ENCODE measurements at places on chromosomes 2 and 18.

DNA sequence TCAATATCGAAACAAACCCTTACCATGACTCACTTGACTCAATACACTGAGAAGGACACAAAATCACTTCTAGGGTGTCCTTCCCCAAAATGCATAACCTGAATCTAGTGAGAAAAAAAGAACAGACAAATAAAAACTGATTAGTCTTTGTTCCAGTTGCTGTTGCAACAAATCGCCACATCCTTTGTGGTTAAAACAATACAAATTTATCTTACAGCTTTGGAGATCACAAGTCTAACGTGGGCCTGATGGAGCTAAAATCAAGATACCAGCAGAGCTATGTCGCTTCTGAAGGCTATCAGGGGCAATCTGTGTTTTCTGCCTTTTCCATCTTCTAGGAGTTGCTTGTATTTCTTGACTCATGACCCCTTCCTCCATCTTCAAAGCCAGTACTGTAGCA lies 541.7 kb downstream of the KCNJ3 start:
- DNase-seq: no peak

GRCh38 chr2:27303093-27304025 lies 4.9 kb downstream of the UCN start:
- DNase-seq: no peak

DNA sequence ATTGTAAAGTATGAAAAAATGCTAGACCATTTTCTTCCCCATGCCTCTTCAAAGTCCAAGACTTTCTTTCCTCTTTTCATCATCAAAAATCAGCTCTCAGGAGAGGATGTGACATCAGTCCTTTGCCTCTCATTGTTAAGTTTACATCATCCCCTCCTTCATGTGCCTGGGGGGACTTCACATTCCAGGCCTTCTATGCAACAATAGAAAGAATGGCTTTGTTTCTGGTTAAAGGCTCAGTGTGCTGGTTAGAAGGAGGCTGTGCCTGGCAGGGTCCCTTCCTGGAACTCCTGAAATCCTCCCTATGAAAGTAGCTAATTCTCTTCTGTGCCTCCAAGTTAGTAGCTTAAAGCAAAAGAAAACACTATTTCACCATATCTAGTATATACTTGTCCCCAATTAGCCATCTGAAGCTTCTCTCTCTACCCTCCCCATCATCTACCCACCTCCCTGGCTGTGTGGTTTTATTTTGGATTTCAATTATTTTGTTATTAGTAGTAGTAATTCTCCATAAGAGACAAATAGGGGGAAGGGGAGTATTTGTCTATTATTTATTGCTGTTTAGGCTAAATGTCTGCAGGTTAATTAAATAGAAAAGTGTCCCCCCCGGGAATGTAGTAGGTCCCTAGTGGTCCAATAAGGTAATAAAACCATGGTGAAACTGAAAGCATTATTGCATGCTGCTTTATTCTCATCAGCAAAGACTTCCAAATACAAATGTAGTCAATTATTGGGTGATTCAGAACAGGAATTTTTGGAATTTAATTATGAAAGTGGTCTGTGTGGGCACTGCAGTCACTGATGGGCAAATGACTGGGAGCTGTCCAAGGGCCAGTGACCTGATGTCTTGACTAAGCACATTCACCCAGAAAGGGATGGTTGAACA lies 69.0 kb downstream of the CPO start:
- no peak for DNase-seq

DNA sequence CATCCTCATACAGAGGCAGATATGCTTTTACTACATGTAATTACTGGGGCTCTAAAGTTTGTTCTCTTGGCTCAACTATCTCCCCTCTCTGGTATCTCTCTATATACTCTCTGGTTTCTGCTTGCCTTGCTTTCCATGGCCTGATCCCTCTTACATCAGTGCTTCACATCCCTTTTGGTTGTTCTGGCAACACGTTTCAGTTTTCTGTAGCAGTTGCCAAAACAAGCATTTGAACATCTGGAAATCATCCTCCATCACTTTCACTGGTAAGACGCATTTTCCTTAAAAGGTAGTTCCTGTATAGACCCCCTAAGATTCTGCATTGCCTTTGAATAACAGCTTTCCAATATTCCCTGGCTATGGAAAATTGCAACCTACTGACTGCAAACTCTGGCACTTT lies 25.9 kb downstream of the COL5A2 start:
- DNase-seq: no peak

DNA sequence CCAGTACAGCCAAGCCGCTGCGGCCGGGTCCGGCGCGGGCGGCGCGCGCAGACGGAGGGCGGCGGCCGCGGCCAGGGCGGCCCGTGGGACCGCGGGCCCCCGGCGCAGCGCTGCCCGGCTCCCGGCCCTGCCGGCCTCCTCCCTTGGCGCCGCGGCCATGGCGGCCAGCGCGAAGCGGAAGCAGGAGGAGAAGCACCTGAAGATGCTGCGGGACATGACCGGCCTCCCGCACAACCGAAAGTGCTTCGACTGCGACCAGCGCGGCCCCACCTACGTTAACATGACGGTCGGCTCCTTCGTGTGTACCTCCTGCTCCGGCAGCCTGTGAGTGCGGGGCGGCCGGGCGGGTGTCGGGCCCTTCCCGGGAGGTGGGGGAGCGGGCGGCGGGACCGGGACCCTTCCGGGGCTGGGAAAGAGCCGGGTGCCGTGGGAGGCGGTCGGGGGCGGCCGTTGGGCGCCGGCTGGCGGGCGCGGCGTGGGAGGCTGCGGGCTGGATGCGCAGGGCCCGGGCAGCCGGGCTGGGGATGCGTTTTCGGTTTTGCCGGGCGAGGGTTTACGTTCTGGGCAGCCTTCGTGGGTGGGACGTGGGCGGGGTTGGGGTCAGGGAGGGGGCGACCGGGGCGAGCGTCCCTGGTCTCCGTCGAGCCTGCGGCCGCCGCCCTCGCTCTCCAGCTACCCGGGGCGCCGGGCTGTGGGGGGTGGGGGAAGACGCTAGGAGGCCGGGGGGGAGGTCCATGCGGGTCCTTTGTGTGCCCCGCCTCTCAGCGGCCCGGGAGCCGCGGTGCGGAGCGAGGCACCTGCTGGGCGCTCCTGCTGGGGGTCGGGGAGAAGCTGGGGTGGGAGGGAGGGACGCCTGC lies 537 bp downstream of the AGFG1 start:
- no peak for DNase-seq

DNA sequence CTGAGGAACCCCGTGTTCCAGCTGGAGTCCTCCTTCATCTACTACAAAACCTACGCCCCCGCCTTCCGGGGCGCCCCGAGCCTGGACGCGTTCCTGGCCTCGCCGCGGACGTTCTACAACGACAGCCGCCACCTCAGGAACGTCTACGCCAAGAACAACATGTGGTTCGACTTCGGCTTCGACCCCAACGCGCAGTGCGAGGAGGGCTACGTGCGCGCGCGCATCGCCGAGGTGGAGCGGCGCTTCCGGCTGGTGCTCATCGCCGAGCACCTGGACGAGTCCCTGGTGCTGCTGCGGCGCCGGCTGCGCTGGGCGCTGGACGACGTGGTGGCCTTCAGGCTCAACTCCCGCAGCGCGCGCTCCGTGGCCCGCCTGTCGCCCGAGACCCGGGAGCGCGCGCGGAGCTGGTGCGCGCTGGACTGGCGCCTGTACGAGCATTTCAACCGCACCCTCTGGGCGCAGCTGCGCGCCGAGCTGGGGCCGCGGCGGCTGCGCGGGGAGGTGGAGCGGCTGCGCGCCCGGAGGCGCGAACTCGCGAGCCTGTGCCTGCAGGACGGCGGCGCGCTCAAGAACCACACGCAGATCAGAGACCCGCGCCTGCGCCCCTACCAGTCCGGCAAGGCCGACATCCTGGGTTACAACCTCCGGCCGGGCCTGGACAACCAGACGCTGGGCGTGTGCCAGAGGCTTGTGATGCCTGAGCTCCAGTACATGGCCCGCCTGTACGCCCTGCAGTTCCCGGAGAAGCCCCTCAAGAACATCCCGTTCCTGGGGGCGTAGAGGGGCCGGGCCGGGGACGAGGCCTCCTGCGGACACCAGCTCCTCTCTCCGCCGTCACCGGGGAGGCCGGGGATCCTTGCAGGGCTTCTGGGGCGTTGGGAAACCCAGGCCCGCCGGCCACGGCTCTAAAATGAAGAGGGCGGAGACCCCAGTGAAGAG lies 5.3 kb upstream of the NEU4 start:
- DNase-seq: no peak

DNA sequence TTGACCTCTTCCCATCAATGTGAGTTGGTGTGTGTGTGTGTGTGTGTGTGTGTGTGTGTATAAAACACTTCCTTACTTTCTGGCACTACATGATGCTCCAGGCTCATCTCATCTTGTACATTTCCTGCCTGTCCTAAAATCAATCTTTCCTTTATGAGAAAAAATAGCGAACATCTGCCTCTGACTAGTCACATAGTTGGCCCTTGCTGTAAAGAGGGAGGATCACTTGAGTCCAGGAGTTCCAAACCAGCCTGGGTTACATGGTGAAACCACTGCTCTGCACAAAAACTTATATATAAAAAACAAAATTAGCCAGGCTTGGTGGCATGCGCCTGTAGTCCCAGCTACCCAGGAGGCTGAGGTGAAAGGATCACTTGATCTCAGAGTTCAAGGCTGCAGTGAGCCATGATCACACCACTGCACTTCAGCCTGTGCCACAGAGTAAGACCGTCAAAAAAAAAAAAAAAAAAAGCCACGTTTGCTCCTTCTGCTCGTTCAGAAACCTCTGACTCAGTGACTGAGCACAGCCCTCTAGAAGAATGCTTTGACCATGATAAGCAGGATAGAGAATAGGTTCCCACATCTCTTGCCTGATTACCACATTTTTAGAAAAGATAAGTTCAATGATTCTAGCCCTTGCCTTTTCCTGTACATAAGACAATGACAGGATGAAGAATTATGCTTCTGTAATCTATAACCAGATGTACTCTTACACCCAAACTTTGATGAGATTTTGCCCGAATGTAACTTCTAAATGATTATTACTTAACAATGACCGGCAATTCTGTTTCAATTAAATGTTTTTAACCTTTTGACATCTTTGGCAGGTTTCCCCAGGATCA lies 45.2 kb upstream of the ST3GAL5 start:
- DNase-seq: no peak

GRCh38 chr2:222916229-222917197 lies 55.7 kb downstream of the ACSL3 start:
- no peak for DNase-seq

GRCh38 chr18:47683774-47684173 lies 246.7 kb downstream of the SMAD2 start:
- no peak for DNase-seq

DNA sequence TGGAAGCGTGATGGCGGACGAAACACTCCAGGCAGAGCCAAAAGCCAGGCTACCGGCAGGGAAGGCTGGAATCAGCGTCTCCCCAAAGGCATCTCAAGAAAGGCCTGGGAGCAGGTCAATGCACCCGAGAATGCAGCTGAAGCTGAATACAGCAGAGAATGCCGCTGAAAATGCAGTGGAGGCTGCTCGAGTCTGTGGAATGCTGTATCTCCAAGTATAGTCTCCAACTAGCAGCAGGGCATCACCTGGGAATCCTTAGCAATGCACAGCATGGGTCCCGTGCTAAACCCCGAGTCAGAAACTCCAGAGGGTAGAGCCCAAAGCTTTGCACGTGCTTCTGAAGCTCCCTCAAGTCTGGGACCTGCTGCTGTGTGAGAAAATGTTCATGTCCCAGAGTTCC lies 191.1 kb upstream of the ALKAL2 start:
- DNase-seq: no peak

GRCh38 chr2:189569295-189569910 lies 11.2 kb downstream of the SLC40A1 start:
- DNase-seq: no peak

DNA sequence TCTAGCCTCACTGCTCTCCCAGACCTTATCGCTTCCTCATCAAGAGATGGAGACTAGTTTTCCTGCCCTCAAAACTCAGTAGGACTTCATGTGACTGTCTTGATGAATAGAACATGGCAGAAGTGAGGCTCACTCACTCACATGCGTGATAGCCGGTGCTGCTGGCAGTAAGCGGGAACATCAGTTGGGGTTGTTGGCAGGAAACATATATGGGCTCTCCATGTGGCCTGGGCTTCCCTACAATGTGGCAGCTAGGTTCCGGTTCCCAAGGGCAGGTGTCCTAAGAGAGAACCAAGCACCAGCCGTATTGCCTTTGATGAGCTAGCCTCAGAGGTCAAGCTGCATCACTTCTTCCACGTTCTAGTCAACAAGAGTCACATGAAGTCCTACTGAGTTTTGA lies 15.2 kb upstream of the FAHD2A start:
- no peak for DNase-seq

GRCh38 chr2:147088871-147089270 lies 756.0 kb upstream of the ACVR2A start:
- DNase-seq: no peak

- no peak for DNase-seq
Observed at GRCh38 chr2:239164335-239164871, 236.4 kb downstream of the HDAC4 start.

DNA sequence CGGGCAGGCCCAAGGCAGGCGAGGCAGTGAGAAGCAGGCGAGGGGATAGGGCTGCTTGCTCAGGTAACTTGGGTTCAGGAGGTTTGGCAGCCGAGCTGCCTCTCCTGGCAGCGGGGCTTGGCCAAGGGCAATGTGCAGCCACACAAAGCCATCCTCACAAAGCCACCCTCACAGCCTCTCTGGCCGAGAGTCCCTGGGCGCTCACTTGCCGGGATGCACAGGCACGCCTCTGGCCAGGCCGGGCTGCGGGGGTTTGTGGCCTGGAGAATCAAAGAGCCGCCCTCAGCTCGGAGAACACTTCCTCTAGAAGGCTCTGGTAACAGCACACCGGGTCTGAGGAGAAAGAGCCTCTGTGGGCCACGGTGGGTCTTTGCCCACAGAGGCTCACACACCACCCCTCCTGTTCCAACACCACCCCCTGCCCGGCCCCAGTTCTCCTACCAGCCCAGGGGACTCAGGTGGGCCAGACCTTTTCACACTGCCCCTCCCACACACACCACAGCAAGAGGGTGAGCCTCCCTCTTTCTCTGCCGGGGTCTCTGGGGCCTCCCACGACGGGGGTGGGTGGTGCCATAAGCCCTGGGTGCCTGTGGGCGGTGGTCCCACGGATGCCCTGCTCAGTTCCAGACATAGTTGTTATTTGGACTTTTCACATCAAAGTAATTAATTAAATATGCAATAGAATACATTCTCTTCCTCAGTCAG lies 186.9 kb downstream of the ZFP36L2 start:
- no peak for DNase-seq

GRCh38 chr2:177549171-177549570 lies 156.6 kb downstream of the AGPS start:
- DNase-seq: no peak

DNA sequence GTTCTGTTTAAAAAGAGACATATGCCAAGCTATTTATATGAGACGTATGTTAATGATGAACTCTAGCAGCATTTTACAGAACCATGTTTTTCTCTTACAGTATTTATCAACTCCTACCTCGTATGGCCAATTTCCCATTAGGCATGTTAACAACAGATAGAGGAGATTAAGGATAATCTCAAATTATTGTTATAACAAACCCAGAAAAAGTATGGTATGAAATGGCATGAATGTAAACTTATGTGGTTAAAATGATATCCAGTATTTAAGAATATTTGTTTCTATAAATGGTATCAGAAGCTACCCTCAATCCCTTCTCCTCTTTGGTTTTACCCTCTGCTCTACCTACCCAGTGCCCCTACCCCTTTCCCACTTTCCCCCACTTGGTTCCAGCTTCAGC lies 132.0 kb downstream of the IKZF2 start:
- DNase-seq: no peak

- no peak for DNase-seq
Observed at GRCh38 chr2:239283961-239284795, 116.6 kb downstream of the HDAC4 start.
